ENCODE measurements at places on chromosomes 5 and 9. TPM values are rescaled to one million over a fixed set of nuclear protein-coding genes. Genes with fewer than 3 reads are reported as not detected.

The SH3PXD2B gene
- 23.1 TPM for total RNA-seq

The LMX1B gene
- total RNA-seq: not detected

The TXNDC8 gene
- not detected for total RNA-seq

The CDKN2A gene
- 310 TPM for total RNA-seq

The ZCCHC9 gene
- total RNA-seq: 21.8 TPM

- DNase-seq: no peak
These were observed 30.0 kb upstream of the SUSD3 start for GRCh38 chr9:93028448-93029006.

DNA sequence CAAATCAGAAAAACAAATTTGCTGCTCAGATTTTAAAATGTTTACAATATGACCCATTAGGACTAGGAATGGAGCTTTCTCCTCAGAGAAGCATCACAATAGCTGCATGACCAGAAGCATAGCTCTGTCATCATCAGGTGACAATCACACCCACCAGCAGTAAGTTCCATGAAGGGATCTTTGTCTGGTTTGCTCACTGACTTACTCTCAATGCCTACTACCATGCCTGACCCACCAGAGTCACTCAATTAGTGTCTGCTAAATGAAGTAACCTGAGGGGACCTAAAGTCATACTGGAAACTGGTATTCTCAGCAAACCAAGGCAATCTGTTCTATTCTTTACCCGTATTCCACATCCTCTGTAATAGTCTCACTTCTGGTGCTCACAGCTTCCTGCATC is 7.7 kb downstream of the ERMP1 start:
- DNase-seq: no peak

DNA sequence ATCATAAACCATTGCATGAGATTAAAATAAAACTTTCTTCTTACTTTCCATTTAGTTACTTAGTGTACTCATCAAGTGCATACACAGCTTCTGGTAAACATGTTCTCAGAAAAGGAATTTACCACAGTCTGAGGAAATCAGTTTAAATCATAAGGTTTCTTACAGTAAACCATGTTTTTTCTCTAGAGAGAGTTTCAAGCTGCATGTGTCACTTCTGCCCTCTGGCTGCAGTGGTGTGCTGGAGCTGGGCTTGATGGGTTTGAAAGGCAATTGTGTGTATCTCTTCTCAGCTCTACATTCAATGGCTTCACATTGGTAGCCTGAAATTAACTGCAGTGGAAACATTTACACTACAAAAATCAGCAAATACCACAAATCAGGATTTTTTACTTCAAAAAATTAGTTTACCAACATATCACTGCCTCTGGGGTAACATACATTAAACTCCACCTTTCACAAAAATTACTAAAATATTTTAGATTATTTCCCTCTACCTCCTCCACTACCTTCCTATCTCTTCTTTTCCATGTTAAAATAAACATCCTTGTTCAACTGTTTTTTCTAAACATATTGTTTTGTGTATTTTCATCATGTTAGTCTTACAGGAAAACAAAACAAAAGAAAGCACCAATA is 414.3 kb downstream of the ANXA1 start:
- peak; percentile 19 for DNase-seq

GRCh38 chr9:111058166-111058565 is 19.9 kb upstream of the LPAR1 start:
- peak; percentile 23 for DNase-seq

DNA sequence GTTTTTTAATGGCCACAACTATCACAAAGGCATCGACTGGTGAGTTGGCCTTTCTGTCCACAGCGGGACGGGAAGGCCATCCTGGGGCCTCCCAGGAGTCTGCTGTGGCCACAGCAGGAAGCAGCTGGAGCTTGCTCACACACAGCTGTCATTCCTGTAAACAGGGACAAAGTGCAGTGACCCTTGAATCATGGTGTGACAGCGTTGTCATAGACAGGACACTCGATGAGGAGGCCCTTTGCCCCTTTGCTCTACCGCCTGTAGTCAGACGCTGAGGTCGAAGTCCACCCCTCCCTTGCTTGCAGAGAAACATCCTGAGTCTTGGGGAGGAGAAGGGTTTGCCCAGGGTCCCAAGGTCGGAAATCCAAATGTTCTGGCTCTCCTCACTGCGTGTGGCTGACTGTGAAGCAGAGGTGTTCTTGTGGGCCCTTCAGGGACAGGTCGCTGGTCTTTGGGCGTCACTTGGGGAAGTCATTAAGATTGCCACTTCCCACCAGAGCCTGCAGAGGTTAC is 35.1 kb downstream of the NDST1 start:
- peak; percentile 15 for DNase-seq

- no peak for DNase-seq
These were observed 28.7 kb downstream of the COL27A1 start for GRCh38 chr9:114184071-114184470.

DNA sequence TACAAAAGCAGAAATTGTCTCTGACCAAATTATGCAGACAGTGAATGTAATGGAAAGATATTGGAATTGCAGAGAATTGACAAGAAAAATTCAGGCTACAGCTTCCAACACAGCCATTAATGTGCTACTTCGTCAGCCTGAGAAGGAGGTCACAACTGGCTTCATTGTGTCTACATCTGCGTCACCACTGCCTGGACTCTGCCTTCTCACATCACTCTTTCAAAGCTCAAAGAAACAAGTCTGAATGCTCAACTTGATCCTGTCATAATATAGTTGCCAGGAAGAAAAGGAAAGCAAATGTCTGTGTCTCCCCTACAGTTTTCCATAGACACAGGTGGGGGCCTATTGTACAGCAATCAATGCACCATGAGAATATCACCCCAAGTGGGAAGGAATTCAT is 806.5 kb upstream of the CDH10 start:
- DNase-seq: no peak

GRCh38 chr5:34817558-34818351 is 21.2 kb upstream of the TTC23L start:
- no peak for DNase-seq

DNA sequence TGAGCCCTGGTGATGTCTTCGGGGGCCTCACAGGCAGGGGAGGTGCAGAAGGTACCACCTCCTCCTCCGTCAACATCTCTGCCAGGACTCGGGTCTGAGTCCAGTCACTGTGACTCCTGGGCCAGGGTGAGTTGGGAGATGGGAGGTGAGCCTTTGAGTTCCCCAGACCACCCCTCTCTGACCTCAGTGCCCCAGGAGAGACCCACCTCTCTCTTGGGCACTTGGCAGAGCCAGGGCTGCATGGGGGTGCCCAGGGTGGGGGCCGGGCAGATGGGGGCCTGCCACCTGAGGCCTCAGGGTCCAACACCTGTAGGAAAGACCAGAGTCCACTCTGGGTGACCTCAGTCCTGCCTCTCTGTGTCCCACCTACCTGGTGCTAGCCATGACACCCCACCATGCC is 6.8 kb downstream of the KIF12 start:
- no peak for DNase-seq

GRCh38 chr9:93979721-93980120 is 24.6 kb upstream of the BARX1 start:
- DNase-seq: no peak

DNA sequence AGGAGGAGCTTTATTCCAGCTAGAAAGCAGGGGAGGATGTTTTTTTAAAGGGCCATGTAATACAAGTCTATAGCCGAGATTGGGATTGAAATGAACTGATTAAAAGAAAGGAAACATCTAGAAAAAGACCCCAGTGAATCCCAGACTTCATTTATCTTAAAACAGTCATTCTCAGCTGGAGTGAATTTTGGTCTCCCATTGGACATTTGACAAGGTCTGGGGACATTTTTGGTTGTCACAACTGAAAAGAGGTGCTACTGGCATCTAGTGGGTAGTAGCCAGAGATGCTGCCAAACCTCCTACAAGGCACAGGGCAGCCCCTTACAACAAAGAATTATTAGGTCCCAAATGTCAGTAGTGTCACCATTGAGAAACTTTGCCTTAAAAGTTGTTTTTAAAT is 16.3 kb upstream of the SPINK4 start:
- DNase-seq: no peak

- no peak for DNase-seq
These were observed 297.3 kb downstream of the MLLT3 start for GRCh38 chr9:20325008-20325407.
